MM.1S (cell line): ENCODE measurements at places on chromosomes 1 and 21.

DNA sequence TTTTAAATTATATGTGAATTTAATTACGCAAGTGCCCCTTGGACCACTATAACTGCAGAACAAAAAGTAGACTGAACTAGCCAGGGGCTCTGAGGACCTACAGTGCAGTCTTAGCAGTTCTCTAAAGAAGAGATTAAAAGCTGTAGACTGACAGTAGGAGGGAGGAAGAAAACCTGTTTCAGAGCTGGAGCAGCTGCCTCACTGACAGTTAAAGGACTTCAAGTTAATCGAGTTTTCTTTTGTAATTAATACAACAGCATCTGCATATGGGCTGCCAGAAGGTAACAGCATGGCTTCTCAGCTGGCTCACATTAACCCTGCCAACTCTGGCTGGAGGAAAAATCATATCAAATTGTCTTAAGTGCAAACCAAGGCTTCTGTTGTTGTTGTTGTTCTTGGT, 19.9 kb downstream of the DSTYK start:
- DNase-seq, result no peak

DNA sequence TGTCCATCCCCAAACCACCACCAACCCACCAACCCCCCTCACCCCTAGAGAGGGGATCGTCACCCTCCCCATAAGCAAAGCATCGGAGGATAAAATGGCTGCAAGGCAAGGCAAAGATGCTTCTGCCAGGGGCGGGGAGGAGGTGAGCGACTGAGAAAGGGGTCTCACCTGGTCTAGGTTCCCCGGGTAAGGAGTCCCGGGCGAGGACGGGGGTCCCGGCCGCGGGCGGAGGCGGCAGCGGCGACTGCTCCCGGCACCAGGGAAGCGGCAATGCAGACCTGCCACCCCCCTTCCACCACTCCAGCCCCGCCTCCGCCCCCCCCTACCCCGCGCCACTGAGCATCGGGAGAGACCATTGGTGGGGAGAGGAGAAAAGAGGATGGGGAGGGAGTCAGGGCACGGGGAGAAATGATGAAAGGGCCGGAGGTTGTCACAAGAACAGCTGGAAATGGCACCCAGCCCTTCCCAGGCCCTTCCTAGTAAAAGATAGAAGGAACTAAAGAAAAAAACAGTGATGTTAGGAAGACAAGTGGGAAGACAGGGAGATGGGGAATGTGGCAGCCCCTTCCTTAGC, at the start of gene SV2A:
Gene SV2A (minus strand): TSS at position 274 of the 574 bp plus-strand sequence. CDS start 4,004 bp downstream, outside the sequence.
- no peak for DNase-seq

DNA sequence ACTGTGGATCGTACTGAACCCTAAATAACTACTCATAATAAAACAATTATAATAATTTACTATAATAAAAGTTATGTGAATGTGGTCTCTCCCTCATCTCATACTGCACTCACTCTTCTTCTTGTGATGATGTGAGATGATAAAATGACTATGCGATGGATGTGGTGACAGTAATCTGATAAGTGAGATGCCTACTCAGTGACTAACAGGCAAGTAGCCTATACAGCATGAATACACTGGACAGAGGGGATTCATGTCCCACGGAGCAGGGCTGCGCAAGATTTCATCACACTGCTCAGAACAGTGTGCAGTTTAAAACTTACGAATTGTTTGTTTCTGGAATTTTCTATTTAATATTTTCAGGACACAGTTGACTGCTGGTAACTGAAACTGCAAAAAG, 304.0 kb downstream of the DUSP10 start:
- no peak for DNase-seq

DNA sequence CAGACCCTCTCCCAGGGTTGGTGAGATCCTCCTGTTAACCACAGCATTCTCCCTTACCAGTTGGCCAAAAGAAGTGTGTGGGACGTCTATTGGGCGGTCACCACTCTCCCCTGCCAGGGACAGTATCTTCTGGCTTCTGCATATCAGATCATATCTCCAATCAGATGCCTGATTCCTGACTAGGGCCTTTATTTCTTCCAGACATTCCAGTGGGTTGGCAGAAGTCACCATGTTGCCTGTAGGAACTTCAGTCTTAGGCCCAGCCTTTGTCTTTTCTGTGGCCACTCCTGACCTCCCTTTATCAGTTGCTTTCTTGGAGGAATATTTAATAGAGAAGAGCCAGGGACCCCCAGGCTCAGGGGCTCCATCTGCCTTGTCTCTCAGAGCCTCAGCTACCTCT, 130.4 kb upstream of the F3 start:
- no peak for DNase-seq

DNA sequence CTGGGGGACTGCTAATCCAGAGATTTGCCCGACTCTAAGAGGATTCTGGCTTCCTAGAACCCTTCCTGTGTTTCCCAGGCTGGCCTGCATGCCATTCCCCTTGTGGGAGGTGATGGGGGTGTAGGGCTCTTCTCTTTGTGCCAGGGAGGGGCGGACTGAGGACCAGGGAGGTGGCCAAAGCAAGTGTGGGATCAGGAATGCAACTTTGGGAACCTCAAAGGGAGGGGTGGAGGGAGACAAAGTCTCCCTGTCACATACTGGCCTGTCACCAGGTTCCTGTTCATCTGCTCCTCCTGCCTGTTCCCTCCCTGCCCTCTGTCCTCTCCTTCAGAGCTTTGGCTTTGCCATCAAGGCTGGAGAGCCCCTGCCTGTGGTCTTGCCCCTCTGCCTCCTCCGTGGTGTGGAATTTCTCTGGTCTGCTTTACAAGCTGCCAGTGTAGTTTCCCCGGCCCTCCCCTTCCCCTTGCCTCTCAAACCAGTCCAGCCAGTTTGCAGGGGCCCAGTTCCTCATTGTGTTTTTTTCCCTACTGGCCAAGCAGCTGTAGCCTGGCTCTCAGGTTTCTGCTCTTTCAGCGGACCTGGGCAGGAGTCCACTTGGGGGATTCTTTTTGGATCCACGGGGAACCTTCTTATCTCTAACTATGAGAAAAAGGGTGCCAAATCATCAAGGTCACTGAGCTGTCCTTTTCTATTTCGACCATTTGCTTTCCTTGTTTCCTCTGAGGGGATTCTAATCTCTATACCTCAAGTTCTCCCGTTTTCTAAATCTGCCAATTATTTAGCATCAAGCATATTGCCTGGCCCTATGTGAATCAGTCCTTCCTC, 1.8 kb downstream of the CGN start:
- DNase-seq, result no peak

- no peak for DNase-seq
Measured at GRCh38 chr1:213443415-213443814, 392.4 kb downstream of the RPS6KC1 start.

DNA sequence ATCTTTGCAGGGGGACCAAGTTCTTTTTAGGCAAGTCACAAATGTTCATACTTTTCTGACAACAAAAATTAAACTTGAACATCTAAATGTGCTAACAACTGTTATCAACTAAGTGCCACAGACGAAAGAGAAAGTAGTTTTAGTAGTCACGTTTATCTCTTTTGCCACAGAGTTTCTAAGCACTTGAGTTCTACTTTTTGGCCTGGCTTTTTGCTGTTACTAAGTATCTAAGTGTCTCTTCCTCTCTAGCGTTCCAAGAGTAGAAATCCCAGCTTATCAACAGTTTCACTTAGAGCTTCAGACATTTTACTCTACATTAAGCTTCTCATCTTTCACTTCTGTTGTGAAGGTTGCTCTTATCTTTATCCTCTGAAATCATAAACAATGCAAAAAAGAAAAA, 34.2 kb downstream of the GATAD2B start:
- peak; percentile 39 for DNase-seq

DNA sequence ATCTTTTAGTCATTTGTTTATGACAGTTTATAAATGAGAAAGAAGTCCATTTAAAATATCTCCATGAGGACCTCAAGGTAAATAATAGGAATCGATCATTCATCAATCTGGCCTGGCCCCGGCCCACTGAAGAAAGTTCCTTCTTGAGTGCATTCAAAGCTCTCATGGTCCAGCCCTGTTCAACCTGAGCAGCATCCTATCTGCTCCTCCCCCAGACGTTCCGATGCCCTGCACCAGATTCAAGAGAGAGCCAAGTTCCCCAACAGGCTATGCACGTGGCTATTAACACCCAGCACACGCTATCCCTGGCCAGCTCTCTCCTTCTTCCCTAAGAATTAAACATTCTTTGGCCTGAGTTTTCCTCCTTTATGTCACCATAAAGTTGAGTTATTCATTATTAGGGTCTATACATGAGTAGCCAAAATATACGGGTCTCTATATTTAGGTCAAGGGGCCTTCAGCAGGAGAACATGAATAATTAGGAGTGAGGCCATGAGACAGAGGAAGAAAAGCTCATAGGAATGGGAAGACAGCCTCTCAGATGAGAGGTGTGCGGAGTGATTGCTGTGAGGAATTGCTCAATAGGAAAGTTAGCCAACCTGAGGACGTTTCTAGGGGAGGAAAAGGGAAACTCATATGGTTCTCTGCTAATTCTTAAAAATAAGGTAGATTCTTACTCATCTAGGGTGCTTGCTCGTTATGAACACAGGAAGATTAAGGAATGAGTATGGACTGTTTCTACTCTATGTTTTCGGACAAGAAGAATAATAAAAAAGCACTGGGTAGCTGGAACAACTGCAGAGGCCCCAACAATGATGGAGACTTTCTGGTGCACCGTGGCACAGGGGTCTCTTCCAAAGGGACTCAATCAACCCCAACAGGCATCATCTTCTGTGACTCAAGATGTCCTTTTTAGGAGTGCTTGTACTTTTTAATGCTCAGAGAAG, 23.6 kb downstream of the RUNX1 start:
- no peak for DNase-seq

DNA sequence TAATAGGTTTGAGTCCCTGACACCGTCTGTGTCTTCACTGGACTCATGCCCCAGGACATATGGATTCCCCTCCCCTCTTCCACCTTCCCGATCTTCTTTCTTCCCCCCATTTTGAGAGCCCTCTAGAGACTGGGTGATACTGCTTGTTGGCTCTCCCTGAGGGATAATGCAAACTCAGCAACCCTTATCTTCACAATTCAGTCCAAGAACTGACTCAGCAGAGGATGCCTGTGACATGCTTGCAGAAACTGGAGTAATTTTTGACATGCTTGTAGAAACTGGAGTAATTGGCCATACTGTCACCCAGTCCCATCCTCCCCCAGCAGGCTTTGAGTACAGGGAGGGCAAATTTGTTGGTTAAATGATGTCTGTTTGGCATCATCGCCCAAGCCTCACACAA, 127.6 kb upstream of the CTTNBP2NL start:
- no peak for DNase-seq

GRCh38 chr1:46166521-46167462, 8.1 kb upstream of the TSPAN1 start:
- no peak for DNase-seq

DNA sequence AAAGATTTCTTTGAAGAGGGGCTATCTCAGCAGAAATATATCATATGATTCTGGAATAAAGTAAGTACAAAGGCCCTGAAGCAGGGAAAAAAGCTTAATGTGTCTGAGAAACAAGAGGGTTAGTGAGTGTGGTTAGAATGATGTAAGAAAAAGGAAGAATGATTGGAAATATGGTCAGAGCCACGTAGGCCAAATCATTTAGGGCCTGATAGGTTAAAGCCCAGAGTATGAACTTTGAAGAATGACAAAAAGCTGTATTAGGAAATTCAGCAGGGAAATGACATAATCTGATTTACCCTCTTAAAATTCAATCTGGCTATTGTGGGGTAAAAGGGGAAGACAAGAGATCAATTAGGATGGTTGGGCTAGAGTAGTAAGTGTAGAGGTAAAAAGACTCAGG, 69.0 kb upstream of the MUTYH start:
- no peak for DNase-seq
